ENCODE measurements at places on chromosomes 6 and 20.

DNA sequence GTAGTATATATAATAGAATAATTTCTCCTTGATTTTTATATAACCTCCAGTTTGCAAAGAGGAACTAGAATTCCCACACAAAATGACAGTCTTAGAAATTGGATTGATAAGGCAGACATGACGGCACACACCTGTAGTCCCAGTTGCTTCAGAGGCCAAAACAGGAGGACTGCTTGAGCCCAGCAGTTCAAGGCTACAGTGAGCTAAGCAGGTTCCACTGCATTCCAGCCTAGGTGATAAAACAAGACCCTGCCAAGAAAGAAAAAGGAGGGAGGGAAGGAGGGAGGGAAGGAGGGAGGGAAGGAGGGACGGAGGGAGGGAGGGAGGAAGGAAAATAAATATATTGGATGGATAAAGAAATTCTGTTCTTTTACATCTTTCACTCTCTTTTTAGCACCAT lies 77.6 kb upstream of the SASH1 start:
- no peak for DNase-seq

- no peak for DNase-seq
Observed at GRCh38 chr20:36030149-36030548, 61.8 kb downstream of the CNBD2 start.

DNA sequence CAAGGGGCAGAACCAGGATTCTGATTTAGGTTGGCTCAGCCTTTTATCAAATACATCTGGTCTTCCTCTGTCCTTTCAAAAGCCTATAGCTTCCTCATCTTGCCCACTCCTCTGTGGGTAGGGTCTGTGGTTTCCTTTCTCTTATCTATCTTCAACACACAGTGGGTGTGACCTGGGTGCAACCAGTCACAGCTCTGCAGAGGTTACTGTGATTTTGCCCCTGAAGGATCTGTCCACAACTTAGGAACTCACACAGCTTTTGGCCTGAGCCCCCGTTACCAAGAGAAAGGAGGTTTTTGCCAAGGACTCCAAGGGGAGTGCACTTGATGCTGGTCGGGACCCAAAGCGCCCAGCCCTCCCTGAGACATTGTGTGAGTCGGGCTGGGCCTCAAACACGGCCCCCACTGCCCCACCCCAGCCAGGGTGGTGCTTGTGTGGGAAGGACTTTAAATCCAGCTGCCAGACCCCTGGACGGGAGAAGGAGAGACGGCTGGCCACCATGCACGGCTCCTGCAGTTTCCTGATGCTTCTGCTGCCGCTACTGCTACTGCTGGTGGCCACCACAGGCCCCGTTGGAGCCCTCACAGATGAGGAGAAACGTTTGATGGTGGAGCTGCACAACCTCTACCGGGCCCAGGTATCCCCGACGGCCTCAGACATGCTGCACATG lies at the start of gene PI16:
Gene PI16, plus strand, starts transcription at position 477 of the 670 bp plus-strand sequence. Its CDS starts 23 bp downstream, at position 500.
- no peak for DNase-seq

GRCh38 chr20:55936209-55936595 lies 69.1 kb downstream of the CBLN4 start:
- no peak for DNase-seq

DNA sequence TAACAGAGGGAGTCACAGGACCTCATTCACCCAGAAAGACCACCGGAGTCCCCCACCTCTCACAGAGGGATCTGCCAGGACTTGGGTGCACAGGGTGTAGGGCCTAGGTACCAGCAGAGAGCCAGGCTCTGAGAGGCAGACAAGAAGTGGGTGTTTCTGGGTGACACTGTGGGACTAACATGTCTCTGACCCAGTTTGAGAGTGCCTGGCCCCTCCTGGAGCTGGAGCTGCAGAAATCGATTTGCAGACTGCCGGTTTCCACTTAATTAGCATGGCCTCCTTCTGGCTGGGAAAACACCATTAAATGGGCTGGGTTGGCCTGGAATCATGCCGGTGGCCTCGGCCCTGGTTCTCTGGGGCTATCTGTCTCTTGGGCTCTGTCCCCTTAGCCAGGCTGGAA lies 59.2 kb downstream of the PPP1R16B start:
- DNase-seq, result peak; percentile 48

DNA sequence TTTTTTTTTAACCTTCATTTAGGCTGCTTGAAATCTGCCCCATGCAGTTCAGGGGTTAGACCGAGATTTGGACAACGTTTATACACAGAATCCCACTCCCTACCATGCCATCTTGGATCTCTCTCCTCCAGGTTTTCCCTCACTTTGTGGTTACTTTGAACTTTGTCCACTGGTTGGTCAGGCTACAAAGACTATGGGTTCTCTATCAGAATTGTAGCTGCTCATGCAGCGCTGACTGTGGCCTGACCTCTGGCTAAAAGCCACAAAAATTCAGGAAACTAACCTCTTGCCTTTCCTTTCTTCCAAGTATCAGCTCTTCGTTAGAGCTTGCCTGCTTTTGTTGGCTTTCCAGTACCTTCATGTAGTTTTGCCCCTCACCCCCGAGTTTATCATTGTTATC lies 44.9 kb upstream of the KCNG1 start:
- no peak for DNase-seq

GRCh38 chr6:12842114-12842513 lies 125.5 kb downstream of the PHACTR1 start:
- DNase-seq, result no peak

- no peak for DNase-seq
Observed at GRCh38 chr6:105747823-105748405, 338.2 kb upstream of the PRDM1 start.

GRCh38 chr20:60203451-60203850 lies 245.2 kb downstream of the CDH26 start:
- DNase-seq, result no peak

DNA sequence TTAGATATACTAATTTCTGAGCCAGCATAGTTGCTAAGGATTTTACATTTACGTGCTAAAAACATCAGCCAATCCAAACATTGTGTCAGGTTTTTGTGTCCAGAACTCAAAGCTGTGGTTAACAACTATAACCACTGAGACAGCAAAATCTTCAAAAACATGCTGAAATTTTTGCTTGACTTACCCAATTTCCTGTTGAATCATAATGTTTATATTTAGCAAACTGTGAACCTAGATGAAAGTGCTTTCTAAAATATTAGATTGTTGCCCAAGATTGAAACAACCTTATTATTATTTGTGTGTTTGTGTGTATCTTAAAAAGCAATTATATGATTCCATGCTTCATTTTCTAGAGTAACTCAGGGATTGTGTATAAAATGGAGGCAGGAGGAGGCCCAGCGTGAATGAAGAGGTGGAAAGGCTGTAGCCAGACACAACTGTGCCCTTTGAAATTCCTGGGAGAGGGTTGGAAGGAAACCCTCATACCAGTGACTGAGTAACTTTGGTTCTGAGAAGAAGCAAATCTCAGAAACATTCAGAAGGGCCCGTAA lies 48.0 kb downstream of the ARMC2 start:
- no peak for DNase-seq

DNA sequence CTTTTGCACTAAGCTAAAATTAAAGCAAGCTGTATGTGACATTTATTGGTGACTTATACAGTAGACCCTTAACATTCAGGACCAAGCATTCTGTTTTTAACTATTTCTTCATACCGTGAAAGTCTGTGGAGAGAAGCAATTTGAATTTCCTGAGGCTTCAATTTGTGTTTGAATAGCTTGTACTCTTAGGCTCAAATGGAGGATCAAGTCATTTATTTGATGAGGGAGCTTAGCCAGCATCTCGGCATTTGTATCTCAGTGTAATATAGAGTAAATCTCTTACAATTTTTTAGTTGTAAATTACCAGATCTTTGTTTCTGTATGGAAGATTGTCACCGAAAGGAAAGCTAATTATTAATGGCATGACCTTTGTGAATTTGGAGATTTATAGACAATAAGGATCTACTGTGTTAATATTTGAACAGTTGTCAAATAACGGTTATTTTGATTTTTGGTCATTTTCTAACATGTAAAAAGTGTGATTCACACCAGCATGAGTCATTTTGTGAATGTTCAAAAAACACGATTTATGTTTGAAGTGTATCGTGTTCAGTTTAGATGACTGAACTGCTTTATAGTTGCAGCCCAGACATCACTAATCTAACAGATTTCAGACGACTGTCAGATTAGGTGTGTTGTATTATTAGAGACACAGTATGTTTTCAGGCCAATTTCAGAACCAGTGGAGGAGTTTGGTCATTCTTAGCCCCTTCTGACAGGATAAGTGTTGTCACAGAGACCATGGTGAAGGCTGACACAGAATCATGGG lies 332.9 kb downstream of the CDKAL1 start:
- DNase-seq, result no peak

DNA sequence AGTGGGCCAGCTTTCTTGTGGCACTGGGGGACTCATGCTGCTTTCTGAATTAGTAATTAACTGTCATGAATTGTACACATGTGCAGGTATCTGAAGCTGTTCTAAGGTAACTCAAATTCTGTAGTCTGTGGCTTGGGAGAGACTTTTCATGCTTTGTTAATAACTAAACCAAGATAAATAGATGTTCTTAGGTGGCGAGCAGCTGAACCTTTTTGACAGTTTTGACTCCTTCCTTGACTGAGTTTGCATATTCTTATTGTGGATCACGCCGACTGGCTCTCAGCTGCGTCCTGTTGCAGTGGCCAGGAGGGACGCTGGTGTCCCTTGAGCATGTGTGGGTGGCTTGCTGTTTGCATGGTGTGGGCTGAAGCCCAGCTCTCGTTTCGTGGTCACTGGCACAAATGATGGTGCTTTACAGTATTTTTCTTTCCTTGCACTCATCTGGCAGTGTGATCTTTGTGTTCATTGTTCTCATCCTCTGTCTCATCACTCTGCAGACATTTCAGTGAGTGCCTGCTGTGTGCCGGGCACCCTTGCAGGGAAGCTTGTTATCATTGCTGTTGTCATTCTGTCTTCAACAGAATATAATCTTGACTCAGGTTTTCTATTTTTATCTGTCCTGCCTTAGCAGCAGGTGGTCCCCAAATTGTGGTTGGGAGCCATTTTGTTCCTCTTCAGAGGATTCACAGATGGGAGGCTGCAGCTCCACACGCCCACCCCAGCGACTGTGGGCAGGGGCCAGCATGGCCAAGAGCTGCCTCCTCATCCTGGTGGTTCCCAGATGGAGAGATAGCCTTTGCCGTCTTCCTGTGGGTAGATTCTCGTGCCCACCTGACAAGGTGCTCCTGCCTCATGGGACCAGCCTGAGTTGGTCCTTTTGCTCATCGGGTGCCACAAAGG lies 39.6 kb downstream of the DUSP22 start:
- no peak for DNase-seq

DNA sequence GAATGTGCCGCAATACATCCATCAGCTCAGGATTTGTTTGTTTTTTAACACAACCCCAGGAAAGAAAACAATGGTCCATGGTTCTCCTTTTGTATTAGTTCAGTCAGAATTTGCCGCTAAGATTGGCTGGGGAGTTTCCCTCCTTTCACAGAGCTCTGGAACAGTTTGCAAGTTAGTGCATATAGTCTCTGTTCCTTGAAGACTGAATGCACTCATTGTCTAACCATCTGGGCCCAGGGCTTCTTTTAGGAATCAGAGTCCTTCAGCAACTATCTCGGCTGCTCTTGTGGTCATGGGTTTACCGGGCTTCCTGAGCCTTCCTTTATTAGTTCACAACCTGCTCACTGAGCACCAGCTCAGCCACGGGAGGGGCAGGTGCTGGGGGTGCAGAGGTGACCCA lies 121.3 kb downstream of the SLC23A2 start:
- DNase-seq, result no peak

GRCh38 chr20:45290677-45291355 lies 15.8 kb upstream of the RBPJL start:
- peak; percentile 73 for DNase-seq

DNA sequence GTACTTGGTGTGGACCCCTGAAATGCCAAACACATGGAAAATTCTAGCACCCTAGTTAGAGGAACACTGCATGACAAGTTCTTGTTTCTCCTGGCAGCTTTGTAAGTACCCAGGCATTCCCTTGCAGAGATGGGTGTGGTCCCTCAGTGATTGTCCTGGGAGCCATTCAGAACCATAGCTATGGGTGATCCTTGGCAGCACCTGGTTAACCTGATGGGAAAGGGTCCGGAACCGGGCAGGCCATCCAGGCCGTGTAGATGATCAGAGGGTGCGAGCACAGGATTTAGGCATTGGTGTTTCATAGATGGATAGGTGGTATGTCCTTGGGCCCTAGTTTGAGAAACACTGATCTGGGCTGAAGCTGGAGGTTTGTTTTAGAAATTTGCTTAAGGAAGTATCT lies 95.8 kb downstream of the RPP40 start:
- no peak for DNase-seq

GRCh38 chr6:43058531-43058930 lies 703 bp downstream of the MRPL2 start:
- no peak for DNase-seq

GRCh38 chr20:62975251-62975760 lies 22.8 kb downstream of the SLC17A9 start:
- no peak for DNase-seq

- DNase-seq, result no peak
Observed at GRCh38 chr6:85126485-85127167, 323.3 kb upstream of the NT5E start.

GRCh38 chr6:52921743-52922142 lies 12.2 kb upstream of the GSTA3 start:
- no peak for DNase-seq

GRCh38 chr6:116461331-116461931 lies at the start of gene CALHM6:
TSS of gene CALHM6 (plus strand) at chr6:116461375. CDS start at chr6:116461930, 555 bp downstream.
- DNase-seq, result no peak

- DNase-seq, result no peak
Observed at GRCh38 chr6:16635810-16636602, 125.3 kb downstream of the ATXN1 start.

- no peak for DNase-seq
Observed at GRCh38 chr6:155317186-155317585, 2.9 kb upstream of the TFB1M start.

DNA sequence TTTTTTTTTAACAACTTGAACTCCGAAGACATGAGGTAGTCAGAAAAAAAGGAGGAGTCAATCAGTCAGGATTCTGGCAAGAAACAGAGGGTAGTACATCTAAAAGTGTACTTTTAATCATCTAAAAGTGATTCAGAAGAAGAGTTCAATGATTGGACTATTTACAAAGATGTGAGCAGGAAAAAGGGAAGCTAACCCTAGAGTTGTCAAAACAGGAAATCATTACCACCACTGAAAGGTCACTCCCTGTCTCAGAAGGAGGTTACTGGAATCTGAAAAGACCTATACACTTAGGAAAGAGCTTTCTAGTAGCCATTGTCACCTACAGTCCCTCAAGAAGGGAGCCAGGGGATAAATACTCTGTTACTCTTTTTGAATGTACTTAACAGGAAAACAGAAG lies 16.7 kb upstream of the LMBRD1 start:
- peak; percentile 1 for DNase-seq

- no peak for DNase-seq
Observed at GRCh38 chr20:8373579-8373978, 241.5 kb downstream of the PLCB1 start.

DNA sequence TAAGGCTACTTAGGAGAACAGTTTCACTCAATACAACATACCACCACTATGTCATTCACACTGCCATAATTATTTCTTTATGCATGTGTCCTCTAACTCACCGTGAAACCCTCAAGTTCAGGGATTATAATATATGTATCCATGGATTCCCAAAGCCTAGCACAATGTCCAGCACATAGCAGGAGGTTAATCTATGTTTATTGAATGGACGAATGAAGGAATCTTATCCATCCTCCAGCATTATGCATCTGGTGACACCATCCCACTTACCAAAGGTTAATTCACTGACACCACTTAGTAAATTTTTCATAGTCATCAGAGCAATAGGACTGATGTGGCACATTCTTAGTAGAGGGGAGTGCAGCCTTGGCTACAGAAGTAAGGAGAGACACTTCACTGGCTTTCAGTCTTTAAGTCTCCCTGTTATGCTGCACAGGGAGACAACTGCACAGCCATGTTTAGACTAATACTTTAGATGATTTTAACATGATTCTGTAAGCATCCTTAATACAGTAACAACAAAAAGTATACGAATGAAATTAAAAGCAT lies 49.7 kb downstream of the EPHA7 start:
- DNase-seq, result no peak
